ENCODE measurements at places on chromosomes 4 and X. TPM values are rescaled to one million over a fixed set of nuclear protein-coding genes. Genes with fewer than 3 reads are reported as not detected.
A peak's percentile ranks its signal among the peaks of the same experiment; 100 is the strongest.

GRCh38 chr4:106809076-106809475, 227.0 kb downstream of the DKK2 start:
- peak; percentile 43 for DNase-seq
- no peak overlapping the region for H3K27ac ChIP-seq

DNA sequence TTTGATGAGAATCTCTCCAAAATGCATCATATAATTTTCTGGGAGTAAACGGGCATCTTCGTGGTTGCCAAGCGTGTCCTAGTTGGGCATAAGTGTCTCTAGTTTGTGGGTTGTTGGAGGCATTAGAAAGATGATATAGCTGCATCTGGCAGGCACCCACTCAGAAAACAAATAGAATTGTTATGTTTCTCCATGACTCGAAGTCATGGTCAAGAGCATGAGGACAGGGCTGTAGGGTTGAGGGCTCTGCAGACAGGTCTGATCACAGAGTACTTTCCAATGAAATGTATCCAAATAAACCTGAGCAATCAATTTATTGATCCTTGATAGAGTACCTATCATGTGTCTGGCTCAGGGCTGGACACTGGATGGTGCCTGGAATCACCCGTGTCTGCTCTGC, 82.7 kb downstream of the SORCS2 start:
- peaks cover 8% of the 10 kb centered on the region for H3K4me1 ChIP-seq
- no peak overlapping the region for H3K4me3 ChIP-seq
- no peaks in the 10 kb centered on the region for H3K36me3 ChIP-seq
- no peak for DNase-seq
- H3K27ac ChIP-seq = no peak overlapping the region

DNA sequence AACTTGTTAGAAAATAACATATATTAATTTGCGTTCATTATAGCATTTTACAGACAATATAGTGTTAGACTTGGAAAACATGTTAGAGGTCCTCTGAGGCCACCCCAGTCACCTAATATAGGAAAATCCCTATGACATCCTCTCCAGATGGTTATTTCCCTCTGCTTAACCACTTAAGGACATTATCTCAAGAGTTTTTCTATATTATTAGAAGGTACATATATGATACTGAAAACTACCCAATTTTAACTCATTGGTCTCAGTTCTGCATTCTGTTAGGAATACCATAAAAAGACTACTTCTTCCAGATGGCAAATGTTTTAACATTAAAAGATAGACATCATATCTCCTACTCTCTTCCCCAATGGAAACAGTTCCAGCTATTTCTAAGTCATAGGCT, 21.4 kb downstream of the PTPN13 start:
- no peaks in the 10 kb centered on the region for H3K4me1 ChIP-seq
- no peak for DNase-seq
- no peaks in the 10 kb centered on the region for H3K36me3 ChIP-seq
- H3K27me3 ChIP-seq = no peaks in the 10 kb centered on the region

GRCh38 chr4:18105030-18106011, 83.8 kb upstream of the LCORL start:
- H3K4me1 ChIP-seq = no peaks in the 10 kb centered on the region
- no peak for DNase-seq

GRCh38 chrX:905848-906566, 275.4 kb downstream of the SHOX start:
- DNase-seq = no peak
- H3K27ac ChIP-seq = no peak overlapping the region
- H3K4me3 ChIP-seq = no peak overlapping the region
- H3K36me3 ChIP-seq = no peaks in the 10 kb centered on the region
- H3K4me1 ChIP-seq = no peaks in the 10 kb centered on the region

The ADAM29 gene
- not detected for total RNA-seq

GRCh38 chr4:2901186-2901585, 57.5 kb downstream of the ADD1 start:
- no peak for DNase-seq
- no peak overlapping the region for H3K4me3 ChIP-seq
- peaks cover 62% of the 10 kb centered on the region for H3K36me3 ChIP-seq
- peaks cover 7% of the 10 kb centered on the region for H3K4me1 ChIP-seq

DNA sequence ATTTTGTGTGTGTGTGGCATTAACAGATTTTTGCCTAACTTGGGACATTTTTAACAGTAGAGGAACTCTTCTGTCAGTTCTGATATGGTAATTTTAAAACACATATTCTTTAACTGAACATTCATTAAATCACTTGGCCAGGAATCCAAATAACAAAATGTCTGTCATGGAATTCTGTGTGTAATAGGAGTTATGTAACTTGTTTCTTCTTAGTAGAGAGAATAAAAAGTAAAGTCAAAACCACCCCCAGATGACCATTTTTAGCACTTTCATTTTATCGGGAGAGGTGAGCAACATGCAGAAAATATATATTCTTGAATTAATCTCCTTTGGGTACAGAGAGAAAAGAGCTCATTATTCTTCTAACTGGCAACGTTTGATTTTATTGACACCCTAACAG, 1740.3 kb downstream of the STIM2 start:
- no peak for DNase-seq
- no peak overlapping the region for H3K4me3 ChIP-seq
- H3K27ac ChIP-seq = no peak overlapping the region
- H3K27me3 ChIP-seq = no peaks in the 10 kb centered on the region

- no peaks in the 10 kb centered on the region for H3K36me3 ChIP-seq
- no peak for DNase-seq
- peaks cover 5% of the 10 kb centered on the region for H3K4me1 ChIP-seq
- H3K27me3 ChIP-seq = no peaks in the 10 kb centered on the region
- no peak overlapping the region for H3K27ac ChIP-seq
Measured at GRCh38 chrX:154433605-154434004, 3.3 kb upstream of the GDI1 start.

DNA sequence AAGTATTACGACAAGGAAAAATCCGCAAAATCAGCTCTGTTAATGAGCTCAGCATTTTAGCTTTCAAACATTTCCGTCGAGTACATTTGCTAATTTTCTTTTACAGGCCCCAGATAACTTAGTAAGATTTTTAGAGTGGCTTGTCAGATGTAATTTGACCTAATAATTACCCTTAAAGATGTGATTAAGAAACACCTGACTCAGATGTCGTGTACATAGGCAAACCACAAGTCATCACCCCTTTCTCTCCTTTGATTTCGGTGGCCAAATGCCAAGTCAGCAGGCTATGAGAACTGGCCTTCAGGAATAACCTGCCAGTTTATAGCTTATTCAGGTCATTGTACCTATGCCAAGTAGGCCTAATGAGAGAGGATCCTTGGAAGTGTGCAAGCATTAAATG, 369.6 kb downstream of the PCDH7 start:
- peaks cover 11% of the 10 kb centered on the region for H3K4me1 ChIP-seq
- H3K36me3 ChIP-seq = no peaks in the 10 kb centered on the region
- H3K4me3 ChIP-seq = no peak overlapping the region
- no peaks in the 10 kb centered on the region for H3K27me3 ChIP-seq
- H3K27ac ChIP-seq = peak overlapping the region; percentile 71
- peak; percentile 85 for DNase-seq

GRCh38 chrX:6159468-6159867, 69.2 kb downstream of the NLGN4X start:
- H3K4me3 ChIP-seq = no peak overlapping the region
- no peak overlapping the region for H3K27ac ChIP-seq
- no peaks in the 10 kb centered on the region for H3K4me1 ChIP-seq
- H3K36me3 ChIP-seq = no peaks in the 10 kb centered on the region

DNA sequence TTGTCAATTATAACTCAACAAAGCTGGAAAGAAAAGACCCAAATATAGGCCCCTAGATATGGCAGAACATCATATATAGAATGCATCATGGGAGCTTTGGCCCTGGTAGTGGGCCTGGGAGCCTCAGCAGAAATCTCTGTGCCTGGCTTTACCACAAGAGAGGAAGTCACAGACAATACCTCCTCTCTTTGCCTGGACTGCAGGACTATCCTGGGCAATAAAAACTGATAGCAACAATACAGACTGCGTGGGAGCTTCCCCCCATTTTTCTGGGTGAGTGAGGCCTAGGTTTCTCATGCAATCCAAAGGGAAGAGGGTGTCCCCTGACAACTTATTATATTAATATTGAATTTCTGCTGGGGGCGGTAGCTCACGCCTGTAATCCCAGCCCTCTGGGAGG, 64.0 kb upstream of the NFKB1 start:
- no peak for DNase-seq
- no peaks in the 10 kb centered on the region for H3K27me3 ChIP-seq
- no peaks in the 10 kb centered on the region for H3K36me3 ChIP-seq
- H3K4me1 ChIP-seq = peaks cover 20% of the 10 kb centered on the region

DNA sequence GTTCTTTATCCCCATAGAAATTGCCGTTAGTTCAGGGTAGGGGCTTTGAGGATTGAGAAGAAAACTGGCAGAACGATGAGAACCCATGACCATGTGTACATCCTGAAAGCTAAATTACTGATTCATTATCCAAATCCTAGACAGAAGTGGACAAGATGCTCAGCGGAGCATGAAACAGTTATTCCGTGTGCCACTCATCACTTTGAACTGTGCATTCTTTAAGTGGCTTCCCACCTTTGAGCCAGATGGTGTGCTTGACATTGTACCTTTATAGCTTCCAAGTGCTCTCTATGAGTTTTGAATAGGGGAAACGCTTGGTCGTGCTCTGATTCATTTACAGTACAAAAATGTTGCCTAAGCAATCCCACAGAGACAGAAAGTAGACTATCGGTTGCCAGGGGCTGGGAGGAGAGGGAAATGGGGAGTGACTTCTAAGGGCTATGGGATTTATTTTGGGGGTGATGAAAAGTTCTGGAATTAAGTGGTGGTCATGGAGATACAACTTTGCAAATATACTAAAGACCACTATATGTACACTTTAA, 100.0 kb downstream of the DOCK11 start:
- H3K27me3 ChIP-seq = no peaks in the 10 kb centered on the region
- H3K36me3 ChIP-seq = no peaks in the 10 kb centered on the region
- H3K27ac ChIP-seq = no peak overlapping the region
- peak; percentile 2 for DNase-seq
- H3K4me1 ChIP-seq = no peaks in the 10 kb centered on the region
- no peak overlapping the region for H3K4me3 ChIP-seq

DNA sequence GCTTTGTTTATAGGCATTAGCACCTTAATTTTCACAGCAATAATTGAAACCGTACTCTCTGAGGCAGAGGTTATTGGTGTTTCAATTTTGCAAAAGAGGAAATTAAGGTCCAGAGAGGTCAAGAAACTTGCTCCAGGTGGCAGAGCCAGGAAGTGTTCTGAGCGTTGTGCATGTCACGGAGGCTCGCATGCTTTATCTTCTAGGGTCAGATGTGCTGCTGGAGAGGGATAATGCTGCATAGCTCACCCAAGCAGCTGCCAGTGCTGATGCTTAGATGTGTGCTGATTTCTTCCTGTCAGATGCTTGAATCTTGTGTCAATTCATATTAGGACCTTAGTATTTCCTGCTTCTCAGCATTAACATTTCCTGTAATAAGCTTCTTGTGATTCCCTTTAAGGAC, 13.0 kb upstream of the FGF5 start:
- no peak for DNase-seq
- no peak overlapping the region for H3K4me3 ChIP-seq
- H3K4me1 ChIP-seq = no peaks in the 10 kb centered on the region
- no peaks in the 10 kb centered on the region for H3K27me3 ChIP-seq
- H3K36me3 ChIP-seq = no peaks in the 10 kb centered on the region
- H3K27ac ChIP-seq = no peak overlapping the region

The COL25A1 gene
- 10.5 TPM for total RNA-seq

DNA sequence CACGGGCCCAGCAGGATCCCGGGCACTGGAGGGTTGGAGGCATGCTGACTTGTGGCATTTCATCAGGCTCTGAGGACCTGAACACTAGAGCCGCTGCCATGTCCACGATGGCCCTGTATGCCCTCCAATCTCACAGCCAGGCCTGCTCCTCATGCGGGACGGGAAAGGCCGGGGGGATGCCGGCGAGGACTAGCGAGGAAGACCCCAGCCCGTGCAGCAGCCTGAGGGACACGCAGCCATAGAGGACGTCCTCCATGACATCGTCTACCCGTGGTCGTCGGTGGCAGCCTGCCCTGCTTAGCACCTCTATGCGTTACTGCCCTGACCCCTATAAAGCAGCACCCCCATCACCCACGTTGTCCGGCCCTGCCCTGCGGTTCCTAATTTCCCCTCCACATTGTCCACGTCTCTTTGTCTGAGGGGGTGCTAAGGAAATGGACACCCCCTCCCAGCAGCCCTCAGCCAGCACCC, 32.6 kb downstream of the HMX1 start:
- no peaks in the 10 kb centered on the region for H3K27me3 ChIP-seq
- no peaks in the 10 kb centered on the region for H3K4me1 ChIP-seq
- H3K4me3 ChIP-seq = no peak overlapping the region
- no peaks in the 10 kb centered on the region for H3K36me3 ChIP-seq

GRCh38 chr4:76943790-76944189, 5.8 kb upstream of the SEPTIN11 start:
- DNase-seq = peak; percentile 29
- H3K27ac ChIP-seq = no peak overlapping the region
- no peaks in the 10 kb centered on the region for H3K36me3 ChIP-seq
- no peak overlapping the region for H3K4me3 ChIP-seq
- H3K27me3 ChIP-seq = no peaks in the 10 kb centered on the region

The CYTL1 gene
- total RNA-seq = 9.6 TPM

DNA sequence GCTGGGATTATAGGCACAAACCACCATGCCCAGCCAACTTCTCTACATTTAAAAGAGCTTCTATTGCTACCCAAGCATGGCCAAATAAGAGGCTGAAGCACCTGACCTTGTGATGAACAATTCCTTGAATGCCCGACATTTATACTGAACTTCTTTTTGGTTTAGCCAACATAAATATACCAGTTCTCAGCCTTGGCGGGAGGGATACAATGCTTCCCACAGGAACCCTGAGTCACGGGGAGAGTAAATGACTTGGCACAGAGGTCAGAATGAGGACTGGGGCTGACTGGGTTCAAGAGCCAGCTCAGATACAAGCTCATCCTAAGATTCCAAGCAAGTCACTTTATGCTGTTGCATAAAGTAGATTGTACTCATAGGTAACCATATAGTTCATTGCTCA, 6.1 kb downstream of the HOPX start:
- peaks cover 1% of the 10 kb centered on the region for H3K27me3 ChIP-seq
- no peak overlapping the region for H3K27ac ChIP-seq
- peaks cover 2% of the 10 kb centered on the region for H3K4me1 ChIP-seq
- DNase-seq = peak; percentile 42
- no peak overlapping the region for H3K4me3 ChIP-seq
- no peaks in the 10 kb centered on the region for H3K36me3 ChIP-seq

Measured in astrocyte (in vitro differentiated cells and primary cell).